ENCODE measurements at places on chromosomes 3 and 15.

DNA sequence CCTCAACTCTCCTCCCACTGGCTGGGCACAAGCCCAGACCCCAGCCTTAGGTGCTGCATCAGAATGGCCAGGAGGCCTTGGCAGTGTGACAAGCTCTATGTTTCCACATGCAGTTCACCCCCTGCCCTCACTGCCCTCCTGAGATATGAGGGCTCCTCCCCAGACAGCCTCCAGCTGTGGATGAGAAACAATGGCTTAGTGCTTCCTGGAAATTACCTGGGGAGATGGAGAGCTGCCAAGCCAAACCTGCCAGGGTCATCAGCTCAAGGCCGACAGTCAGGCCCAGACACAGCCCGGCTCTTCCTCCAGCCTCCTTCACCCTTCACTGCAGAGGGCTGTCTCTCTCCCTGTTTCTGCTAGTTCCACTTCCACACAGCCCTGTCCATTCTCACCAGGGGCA lies 76.3 kb downstream of the MYLK start:
- DNase-seq: no peak

DNA sequence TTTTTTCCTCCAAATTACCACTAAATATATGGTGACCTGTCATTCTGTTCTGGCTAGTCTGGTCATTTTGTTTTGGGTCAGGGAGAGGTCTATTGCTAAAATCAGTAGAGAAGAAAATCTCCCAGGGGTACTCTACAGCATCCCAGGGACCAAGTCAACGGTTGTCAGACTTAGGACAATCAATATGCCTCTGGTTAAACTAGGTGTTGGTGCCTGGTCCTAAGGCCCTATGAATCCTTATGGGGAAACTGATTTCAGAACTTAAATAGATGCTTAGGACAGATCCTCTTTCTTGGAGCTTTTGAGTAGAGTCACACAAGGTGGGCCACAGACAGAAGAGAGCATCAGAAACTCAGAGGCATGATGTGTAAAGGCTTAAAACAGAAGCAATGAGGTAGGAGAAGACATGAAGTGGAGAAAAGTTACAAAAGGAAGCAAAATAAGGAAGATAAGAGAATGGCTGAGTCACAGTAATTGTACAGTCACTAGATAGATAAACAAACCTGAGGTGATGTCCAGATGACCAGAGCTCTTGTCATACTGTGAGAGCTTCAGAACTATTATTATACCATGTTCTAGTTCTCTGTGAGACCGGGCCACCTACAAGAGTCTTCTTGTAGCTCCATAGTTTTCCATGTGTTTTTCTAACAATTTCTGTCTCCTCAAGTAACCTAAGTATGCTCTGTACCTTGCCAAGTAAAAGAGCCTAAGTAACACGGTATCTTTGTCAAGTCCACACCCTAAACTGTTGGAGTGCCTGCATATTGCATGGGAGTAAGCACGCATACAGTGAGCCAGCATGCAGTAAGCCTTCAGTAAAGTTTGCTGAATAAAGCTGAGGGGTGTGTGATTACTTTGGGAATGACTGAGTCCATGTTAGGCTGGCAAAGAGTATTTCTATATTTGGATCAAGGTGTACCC lies 44.6 kb upstream of the LEKR1 start:
- DNase-seq: no peak

- DNase-seq: no peak
Measured at GRCh38 chr15:45251888-45252287, at the start of gene SLC28A2. Gene SLC28A2 (plus strand): TSS chr15:45252234. CDS start chr15:45253216, 982 bp downstream.

DNA sequence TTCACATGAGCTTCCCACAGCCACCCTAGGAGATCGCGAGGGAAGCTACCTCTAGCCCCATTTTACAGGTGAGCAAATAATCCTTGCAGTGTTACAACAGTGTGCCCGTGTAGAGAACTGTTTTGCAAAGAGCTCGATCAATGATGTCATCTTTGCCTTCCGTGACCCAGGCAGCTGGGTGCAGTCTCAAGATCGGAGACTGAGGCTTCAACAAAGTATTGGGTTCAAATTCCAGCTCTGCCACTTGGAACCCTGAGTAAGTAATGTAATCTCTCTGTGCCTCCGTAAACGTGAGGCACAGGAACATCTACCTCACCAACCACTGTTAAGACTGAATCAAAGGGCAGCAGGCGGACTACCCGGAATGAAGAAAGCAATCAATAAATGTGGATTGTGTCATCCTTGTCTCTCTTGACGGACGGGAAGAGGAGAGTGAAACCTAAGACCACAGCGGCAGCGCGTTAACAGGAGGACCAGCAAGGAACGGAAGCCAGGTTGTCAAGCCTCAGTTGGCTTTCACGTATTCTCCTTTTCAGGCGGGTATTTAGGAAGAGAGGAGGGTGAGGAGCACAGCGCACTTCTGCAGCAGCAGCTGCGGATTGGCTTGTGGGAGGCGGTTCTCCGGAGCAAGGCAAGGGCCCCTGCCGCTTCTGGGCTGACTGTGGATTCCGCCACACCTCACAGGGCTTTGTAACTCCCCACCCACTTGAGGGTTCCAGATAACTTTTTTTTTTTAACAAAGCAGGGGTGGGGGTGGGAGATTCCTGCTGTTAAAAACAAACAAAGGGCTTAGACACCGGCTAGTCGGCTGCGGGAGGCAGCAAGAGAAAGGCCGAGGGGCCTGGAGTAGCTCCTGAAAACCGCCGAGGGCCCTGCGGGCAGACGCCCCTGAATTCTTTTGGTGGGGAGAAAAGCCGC lies 1.5 kb upstream of the SMAD3 start:
- DNase-seq: no peak

GRCh38 chr3:136120373-136121348 lies 75.5 kb downstream of the MSL2 start:
- DNase-seq: no peak

DNA sequence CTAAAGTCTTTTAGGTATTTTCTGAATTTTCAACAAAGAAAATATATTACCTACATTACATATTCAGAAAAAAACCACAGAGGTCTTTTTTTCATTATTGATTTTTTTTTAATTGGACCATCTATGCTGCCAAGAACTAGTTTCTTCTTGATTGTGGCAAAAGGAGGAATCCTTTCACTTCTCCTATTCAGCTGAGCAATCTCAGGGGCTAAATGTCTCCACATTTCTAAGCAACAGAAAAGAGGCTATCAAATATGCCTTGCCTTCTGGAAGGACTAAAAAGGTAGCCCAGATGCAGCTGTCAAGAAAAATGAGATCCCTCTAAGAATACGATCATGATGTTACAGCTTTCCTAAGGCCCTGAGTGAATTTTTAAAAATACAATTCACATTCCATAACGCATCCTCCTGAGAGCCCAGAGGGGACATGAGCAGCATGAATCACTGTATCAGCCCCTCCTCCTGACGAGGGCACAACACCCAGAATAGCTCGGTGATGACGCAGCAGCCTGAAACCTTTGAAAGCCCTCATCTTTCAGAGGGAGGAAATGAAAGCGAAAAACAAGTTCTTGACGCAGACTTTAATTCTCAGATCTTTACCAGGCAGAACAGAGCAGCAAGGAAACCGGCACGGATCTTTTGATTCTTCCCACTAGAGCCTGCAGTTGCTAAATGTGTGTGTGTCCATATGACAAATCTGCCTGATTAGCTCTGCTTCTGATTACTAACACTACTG lies 24.6 kb downstream of the RUBCN start:
- DNase-seq: peak; percentile 92

DNA sequence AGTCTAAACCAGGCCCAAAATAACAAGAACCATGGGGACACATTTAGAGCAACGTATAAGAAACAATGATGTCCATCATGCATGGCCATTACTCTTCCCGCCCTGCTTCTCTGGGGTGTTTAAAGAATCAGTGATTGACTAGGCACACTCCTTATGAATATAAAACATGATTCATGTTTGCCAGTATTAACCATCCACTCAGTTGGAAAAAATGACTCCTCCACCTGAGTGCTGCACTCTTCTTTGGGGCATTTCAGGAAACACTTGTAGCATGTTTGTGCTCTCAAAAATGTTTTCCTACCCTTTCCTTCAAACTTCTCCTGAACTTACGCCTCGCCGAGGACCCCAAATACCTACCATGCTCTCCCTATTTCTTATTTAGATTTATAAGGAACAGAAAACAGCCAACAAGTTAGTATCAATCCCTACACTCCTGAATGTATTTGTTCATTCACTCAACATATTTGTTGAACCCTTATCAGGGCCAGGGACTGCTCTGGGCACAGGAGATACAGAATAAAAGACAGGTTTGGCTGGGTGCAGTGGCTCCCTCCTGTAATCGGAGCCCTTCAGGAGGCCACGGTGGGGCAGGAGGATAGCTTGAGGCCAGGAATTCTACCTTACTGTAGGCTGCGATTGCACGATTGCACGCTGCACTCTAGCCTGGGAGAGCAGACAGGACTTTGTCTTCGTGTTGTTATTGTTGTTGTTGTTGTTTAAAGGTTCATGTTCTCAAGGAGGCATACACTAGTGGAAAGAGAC lies 137.0 kb downstream of the TMCO5A start:
- no peak for DNase-seq

- DNase-seq: no peak
Measured at GRCh38 chr15:81113204-81113657, 20.8 kb upstream of the CFAP161 start.

- no peak for DNase-seq
Measured at GRCh38 chr3:30681649-30682211, 75.3 kb downstream of the TGFBR2 start.

DNA sequence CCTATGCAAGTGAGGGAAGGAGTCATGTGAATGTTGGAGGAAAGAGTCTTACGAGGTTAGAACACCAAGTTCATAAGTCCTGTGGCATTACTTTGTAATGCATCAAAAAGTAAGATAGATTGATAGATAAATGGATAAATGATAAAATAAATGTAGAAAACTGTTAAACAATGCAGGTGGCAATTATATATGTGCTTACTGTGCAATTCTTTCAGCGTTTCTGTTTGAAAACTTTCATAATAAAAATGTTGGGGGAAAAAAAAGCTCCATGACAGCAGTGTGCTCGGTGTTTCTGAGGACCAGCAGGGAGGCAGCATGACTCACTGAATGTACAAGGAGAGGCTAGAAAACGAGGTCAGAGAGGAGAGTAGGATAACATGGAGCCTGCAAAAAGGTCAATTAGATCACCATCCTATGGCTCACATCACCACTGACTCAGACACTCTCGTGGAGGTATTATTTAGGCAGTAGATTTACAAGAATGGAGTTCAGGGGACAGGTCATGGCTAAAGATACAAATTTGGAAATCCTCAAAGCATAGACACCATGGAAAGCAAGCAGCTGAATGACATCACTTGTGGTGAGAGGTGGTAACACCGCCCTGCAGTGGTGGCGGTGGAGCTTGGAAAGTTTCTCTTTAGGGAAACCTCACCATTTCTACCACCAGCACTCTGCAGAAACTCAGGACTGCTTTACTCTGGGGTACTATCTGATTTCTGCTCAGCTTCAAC lies 219.8 kb downstream of the CTNNB1 start:
- peak; percentile 28 for DNase-seq

DNA sequence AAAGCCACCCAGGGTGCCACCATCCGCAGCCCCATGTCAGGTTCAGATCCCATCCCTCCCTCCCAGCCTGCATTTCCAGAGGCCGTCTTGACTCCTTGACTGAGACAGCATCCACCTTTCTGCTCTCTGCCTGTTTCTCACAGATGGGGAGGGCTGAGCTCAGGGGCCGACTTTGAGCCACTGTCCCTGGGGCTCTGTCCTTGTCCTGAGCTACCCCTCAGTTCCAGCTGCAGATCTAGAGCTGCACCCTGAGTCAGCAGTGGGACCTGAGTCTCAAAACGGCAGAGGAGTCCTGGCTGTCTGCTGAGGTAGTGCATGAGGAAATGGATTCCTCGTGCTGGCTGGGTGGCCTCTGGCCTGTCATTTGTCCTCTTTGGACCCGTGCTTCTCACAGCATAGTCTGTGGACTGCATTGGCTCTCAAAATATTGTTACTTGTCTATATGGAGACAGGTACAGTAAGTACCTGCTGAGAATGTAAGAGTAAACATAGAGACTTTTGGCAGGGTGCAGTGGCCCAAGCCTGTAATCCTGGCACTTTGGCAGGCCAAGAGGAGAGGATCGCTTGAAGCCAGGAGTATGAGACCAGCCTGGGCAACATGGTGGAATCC lies 22.3 kb downstream of the RPLP1 start:
- DNase-seq: no peak

GRCh38 chr3:29686889-29687592 lies 406.2 kb downstream of the RBMS3 start:
- no peak for DNase-seq

DNA sequence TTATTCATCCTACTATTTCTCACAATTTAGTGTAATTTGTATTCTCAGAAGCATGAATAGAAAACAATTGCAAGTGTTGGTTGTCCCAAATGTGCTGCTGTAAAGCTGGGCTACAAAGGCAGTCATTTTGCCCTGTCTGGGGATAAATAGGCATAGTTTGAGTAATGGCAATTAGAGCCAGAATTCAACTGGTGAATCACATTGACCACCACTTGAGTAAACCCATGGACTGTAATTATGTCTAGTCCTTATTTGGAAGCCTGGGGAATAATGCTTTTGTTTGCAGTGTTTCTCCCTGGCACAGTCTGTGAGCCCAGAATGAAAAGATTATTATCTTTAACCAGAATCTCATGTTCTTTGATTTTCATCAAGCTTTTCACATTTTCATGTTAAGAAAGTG lies 30.5 kb upstream of the CHL1 start:
- no peak for DNase-seq

DNA sequence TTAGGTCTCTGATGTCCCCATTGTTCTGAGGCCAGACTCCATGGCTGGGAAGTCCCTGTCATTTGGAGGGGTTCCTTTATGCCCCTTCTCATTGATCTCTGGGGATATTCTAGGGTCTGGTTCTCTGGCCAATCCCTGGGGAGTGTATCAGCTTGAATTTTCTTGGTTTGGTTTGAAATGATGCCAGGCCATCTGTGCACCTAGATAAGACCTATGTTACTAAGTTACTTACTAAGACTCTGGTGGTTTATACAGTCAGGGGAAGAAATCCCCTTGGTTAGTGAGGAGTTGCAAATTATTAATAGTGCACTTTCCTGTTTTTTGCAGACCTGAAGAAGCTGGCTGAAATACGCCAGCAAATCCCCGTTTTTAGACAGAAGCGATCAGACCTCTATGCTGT lies 20.3 kb downstream of the NIT2 start:
- no peak for DNase-seq

- DNase-seq: no peak
Measured at GRCh38 chr3:14837186-14837877, 18.6 kb downstream of the FGD5 start.

- DNase-seq: no peak
Measured at GRCh38 chr15:71807125-71807629, 3.2 kb upstream of the NR2E3 start.

- DNase-seq: no peak
Measured at GRCh38 chr3:108006881-108007331, 83.9 kb downstream of the CD47 start.
